Cardiac muscle cell (in vitro differentiated cells and primary cell): ENCODE measurements at places on chromosomes 4 and X. TPM values are rescaled to one million over a fixed set of nuclear protein-coding genes. Genes with fewer than 3 reads are reported as not detected.

KLKB1 gene
- polyA plus RNA-seq = not detected in 2 replicates

HPGD gene
- 0.15 and 1.1 TPM in 2 replicates for polyA plus RNA-seq

SPANXD gene
- not detected in 2 replicates for polyA plus RNA-seq

RBM47 gene
- 0.11 and 1.4 TPM in 2 replicates for polyA plus RNA-seq

MAGEC2 gene
- not detected in 2 replicates for polyA plus RNA-seq

AMTN gene
- polyA plus RNA-seq = 0.53 TPM in 1 of 2 replicates, not detected in the other
